COLO829 (cell line): ENCODE measurements at places on chromosomes 1 and 21.

DNA sequence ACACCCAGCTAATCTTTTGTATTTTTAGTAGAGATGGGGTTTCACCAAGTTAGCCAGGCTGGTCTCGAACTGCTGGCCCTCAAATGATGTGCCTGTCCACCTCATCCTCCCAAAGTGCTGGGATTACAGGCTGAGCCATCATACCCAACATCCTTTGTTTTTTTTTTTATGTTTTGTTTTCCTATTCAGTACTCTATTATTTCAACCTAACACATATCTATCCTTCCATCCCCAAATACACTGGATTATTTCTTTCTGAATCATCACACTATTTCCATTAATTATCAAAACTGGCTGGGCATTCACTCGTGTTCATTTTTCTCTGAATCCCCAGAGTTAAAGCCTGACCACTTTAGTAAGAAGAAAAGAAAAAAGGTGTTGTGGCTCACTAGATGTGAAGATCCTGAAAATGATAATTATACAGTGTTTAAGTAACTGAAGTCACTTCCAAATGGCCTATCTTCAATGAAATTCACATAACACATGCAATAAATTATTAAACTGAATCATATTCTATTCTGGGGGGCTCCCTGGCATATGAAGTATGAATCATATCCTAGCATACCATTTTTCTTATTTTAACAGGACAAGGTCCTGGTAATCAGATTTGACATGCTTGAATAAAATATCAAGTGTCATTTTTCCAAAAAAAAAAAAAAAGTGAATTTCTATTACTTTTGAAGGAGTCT, 1754.2 kb downstream of the BRINP3 start:
- no peak for DNase-seq

GRCh38 chr1:185110145-185110544, 46.6 kb downstream of the TRMT1L start:
- no peak for DNase-seq

DNA sequence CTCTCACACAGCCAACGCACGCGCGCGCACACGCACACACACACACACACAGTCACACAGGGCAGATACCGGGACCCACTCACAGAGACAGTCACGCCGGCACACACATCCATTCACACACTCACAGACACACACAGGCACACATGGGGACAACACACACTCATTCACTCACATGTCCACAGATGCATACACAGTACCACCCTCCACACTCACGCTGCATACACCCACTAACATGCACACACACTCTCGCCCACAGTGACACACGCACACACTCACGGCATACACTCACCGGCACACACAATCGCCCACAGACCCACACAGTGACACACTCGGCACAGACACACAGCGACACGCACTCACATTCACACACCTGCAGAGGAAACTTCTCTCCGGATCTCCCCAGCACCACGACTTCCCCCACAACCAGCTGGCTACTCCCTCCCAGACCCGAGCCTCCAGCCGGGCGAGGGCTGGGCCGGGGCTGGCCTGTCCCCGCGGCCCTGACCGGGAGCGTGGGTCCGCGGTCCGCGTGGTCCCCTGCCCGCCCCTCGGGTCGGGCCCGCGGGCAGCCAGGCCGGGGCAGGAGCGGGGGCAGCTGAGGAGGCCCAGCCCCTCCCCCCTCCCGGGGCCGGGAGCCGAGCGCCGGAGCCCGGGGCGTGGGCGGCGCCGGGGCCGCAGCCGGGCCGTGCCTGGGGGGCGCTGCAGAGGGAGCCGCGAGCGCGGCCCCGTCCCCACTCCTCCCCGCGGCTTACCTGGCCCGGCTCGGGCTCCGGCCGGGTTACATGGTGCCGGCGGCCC, 552 bp downstream of the DLGAP3 start:
- DNase-seq: no peak

DNA sequence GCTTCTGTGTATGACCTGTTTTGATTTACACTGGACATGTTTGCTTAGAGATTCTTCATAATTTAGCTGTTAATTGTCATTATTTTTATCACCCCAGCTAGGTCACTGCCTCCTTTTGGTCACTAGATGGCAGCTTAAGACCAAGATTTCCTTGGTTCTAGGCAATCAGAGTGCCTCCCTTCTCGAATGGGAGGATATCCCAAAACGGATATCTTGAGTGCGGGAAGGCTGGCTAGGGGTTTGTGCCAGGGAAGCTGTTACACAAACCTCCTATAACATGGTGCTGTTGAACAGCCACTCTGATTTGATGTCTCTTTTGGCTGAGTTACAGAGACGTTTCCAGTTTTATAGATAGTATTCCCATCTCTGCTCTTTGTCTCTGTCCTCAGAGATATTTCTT, 283.5 kb downstream of the S1PR1 start:
- peak; percentile 25 for DNase-seq

DNA sequence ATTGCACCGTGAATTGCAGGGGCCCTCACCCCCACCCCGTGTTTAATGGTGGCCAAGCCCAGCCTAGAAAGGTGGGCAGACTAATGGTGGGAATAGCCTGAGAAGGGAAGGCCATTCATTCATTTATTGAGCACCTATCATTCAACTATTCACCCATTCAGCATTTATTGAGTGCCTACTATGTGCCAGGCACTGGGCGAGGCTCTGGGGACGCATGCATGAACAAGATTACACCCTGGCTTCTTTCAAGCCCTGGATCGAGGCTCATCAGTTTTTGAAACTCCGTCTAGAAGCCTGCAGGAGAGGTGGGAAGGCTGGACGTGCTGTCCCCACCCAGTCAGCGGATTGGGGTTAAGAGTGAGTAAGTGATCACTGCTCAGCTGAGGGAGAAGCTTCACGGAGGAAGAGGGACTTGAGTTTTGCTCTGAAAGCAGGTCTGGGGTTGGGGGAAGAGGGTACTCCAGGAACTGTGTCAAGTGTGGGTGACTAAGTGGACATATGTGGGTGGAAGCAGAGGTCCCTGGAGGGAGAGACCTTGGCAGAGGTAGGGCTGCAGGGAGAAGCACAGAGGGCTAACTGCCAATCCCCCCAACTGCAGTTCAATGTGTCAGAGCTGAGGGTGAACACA, 35.6 kb downstream of the MEF2D start:
- DNase-seq: no peak

DNA sequence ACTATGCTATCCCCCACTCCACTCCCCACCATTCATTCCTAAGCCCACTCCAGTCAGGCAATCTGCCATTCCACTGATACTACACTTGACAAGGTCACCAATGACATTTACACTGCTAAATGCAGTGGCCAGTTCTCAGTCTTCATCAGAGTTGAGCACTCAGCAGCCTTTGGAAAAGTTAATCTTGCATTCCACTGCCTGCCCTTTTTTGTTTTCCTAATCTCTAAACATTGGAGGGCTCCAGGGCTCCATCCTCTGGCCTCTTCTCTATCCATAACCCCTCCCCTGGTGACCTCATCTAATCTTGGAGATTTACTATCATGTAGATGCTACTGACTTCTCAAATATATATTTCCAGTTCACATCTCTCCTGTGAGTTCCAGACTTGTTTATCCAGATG, 70.9 kb upstream of the S1PR1 start:
- DNase-seq: no peak

GRCh38 chr1:27045973-27046558, 33.4 kb upstream of the TENT5B start:
- peak; percentile 49 for DNase-seq

DNA sequence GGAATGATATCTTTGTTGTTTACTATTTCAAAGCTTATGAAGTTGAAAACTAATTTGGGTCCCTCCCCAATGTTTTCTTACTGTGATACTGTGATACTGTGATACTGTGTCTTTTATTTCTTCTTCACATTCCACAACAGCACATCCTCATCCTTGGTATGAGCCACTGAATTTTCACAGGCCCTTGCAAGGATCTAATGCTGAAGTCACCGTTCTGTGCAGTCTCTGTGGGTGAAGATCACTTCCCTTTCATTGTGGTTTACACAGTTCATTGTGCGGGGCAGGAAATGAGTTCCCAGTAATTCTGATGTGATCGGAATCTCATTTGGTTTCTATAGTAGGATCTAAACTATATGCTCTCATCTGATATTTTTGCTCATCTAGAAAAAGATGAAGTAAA, 32.1 kb upstream of the PAXBP1 start:
- DNase-seq: peak; percentile 29

- DNase-seq: no peak
Measured at GRCh38 chr1:43706598-43707189, 642 bp upstream of the ST3GAL3 start.

- DNase-seq: no peak
Measured at GRCh38 chr1:8378178-8378577, 60.3 kb downstream of the SLC45A1 start.

DNA sequence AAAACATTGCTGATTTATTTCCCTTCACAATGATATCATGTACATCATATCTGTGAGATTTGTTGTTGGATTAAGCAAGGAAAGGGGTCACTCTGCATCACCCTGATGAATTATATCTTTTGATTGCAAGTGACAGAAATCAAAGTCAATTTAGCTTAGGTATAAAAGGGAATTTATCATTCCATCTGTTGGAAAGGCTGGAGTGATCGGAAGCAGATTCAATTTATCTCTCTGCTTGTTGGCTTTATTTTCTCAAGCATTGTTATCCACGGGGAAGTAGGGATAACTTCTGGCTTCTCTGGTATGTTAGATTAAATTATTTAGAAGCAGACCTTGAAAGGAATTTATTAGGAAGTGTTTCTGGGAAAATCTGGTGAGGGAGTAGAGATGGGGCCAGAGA, 226.6 kb downstream of the PTGER3 start:
- no peak for DNase-seq

DNA sequence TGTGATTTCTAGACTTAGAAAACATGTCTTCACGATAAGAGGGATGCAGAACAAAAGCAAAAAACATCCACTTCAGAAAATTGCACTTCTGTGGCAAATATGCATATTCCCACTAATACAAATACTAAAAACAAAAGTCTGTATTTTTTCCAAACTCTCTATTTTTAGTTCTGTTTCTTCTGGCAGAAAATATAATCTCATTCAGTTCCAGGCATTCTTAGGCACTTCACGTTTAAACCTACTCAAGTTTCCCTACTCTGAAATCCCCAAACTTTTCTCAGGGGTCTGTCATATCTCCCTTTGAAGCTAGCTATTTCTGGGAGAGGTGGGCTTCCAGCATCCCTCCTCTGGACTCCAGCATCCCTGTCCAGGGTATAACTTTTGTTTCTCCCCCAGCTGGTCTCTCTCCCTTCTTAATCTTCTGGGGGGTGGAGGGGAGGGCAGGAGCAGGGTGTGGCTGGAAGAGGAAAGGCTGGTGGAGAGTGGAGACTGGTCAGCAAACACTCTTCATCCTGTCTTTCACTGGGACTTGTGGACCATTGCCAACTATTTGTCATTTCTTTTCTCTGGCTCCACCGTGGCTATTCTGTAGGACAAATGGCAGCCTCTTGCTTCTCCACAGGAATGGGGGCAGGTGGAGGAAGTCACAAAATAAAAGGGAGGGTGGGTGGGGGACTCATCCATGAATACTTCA, 19.6 kb upstream of the NCF2 start:
- DNase-seq: no peak

- peak; percentile 35 for DNase-seq
Measured at GRCh38 chr1:17405898-17406759, 33.3 kb downstream of the RCC2 start.

GRCh38 chr1:56569661-56570060, 9.7 kb downstream of the PLPP3 start:
- no peak for DNase-seq

GRCh38 chr1:37691497-37692077, 729 bp upstream of the CDCA8 start:
- DNase-seq: no peak

- no peak for DNase-seq
Measured at GRCh38 chr1:244074559-244075171, 23.6 kb downstream of the ZBTB18 start.

- no peak for DNase-seq
Measured at GRCh38 chr21:26409735-26410134, 163.4 kb downstream of the CYYR1 start.

- peak; percentile 51 for DNase-seq
Measured at GRCh38 chr21:37172646-37173045, 94.5 kb downstream of the VPS26C start.

DNA sequence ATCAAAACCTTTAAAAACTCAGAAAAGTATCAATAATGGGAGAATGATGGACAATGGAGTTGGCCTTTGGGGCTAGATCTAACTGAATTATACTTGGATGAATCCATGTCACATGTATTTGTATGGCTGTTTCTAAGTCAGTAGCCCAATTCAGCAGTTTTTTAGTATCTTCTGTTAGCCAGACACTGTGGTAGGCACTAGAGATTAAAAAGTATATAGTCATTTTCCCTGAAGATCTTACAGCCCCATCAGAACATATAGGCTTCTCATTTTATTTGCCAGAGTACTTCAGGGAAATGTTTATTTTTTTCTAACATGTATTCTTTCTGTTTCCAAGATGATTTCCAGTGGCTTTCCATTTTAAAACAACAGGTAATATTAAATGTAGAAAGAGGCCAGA, 273.7 kb downstream of the NFIA start:
- no peak for DNase-seq

GRCh38 chr1:247904122-247904521, 8.7 kb downstream of the OR2W3 start:
- DNase-seq: no peak

- peak; percentile 89 for DNase-seq
Measured at GRCh38 chr1:154697710-154698109, 89.7 kb upstream of the ADAR start.

- DNase-seq: no peak
Measured at GRCh38 chr1:93995837-93996536, 86.8 kb upstream of the GCLM start.

- peak; percentile 49 for DNase-seq
Measured at GRCh38 chr1:171984850-171985485, 143.7 kb downstream of the DNM3 start.
